ENCODE measurements at places on chromosomes 4 and X.

DNA sequence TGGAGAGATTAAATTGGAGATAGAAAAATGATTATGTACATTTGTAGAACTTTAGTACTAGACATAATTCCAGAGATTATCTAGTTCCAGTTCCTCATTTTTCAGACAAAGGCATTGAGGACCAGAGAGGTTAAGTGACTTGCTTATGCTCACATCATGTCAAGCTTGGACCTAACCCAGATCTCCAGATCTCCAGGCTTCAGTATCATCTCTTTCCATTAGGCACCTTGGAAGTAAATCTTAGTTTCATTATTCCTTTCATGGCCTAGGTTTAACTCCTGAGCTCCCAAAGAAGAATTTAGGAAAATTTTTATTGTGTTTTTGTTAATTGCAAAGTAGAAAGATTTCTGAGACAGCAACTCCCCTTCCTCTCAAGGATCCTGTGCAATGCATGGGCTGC is 148.8 kb downstream of the GATB start:
- no peak for DNase-seq

DNA sequence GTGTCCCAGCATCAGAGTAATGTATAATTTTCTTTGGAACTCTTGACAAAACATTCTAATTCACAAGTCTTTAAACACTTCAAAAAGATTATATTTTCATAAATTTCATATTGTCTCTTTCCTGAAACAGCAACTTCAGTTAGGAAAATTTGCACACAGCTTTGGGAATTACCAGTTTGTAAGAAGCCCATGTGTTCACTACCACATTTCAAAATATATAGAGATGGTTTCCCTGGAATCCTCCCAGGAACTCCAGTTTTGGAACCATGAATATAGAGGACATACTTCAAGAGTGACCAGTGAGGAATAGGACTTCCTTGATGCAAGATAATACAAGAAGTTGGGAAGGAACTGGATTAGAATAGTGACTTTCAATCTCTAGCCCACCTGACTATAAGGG is 28.7 kb upstream of the HPGDS start:
- DNase-seq, result no peak

DNA sequence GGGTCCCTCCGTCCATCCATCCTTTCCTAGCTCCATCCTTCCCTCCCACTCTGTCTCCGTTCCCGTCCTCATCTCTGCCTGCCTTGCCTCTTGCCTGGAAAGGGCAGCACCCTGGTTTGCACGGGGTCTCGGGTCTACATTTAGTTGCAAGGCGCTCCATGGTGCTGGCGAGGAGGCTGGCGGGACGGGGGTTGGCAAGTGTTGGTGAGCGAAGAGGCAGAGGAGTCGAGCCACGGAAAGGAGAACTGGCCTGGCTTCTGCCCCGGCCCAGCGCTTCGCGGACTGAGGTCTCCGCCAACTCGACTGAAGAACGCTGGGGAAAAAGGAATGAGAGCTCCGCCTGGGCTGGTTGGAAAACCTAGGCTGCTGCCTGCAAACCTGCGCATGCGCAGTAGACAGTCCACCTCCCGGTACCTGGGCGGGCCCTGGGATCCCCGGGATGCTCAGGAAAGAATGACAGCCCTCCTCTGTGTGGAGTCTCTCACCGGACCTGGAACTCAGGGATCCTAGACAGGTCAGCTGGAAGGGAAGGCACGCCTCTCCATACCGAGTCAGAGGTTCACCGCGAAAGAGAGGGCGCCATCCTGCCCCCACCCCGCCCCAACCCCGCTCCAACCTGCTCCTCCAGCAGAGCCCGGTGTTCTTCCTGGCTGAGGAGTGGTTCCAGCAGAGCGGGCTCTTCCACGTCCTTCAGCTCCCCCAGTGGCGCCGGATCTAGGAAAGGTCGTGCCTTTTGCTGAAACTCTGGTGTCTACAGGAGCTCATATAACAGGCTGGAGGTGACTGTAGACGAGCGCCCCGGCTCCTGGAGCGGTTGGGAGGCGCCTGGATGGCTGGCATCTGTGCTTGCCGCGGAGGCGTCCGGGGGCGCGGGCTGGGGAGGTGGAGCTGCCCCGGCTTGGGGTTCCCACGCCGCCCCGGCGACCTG is 6.0 kb downstream of the FRG2 start:
- DNase-seq, result peak; percentile 14

- DNase-seq, result peak; percentile 54
These were observed 57.6 kb downstream of the PROM1 start for GRCh38 chr4:16026160-16026761.

Measured in fibroblast of lung (primary cell).